Right renal cortex interstitium (tissue), 3 donors: ENCODE measurements at places on chromosomes 1 and 21.

DNA sequence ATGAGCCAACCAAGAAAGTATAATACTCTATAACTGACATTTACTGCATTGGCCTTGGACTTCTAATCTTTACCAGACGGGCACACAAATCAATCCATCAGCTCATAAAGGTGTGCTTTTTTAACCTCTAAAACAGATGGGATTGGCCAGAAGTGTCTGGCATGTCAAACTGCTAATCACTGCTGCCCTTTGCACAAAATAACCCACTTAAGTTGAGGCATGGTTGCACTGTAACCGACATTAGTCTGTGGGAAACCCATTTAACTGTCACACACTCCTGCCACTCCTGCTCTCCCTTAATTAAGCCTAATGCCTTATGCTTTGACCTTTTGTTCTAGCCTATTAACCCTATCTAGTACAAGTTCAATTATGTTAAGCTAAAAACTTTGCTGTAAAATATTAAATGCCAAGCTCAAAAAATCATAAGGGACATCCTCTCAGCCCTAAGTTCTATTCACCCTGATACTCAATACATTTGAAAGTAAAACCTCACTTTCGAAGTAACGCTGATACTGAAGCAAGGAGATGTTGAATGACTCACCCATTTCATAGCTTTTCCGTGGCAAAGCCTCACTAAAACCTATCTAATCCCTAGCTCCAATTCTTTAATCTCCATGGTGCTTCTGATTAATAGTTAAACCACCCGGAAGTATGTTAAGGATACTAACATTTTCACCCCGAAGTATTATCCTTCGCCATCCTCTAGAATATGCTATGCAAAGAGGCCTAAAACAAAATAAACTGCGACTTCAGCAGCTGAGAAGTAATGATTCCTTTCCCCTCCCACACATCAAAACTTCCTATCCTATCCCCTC lies 12.9 kb downstream of the NRIP1 start:
- no peak for DNase-seq

GRCh38 chr21:42108554-42109340 lies 37.6 kb downstream of the UMODL1 start:
- DNase-seq: no peak

DNA sequence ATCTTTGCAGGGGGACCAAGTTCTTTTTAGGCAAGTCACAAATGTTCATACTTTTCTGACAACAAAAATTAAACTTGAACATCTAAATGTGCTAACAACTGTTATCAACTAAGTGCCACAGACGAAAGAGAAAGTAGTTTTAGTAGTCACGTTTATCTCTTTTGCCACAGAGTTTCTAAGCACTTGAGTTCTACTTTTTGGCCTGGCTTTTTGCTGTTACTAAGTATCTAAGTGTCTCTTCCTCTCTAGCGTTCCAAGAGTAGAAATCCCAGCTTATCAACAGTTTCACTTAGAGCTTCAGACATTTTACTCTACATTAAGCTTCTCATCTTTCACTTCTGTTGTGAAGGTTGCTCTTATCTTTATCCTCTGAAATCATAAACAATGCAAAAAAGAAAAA lies 34.2 kb downstream of the GATAD2B start:
- no peak for DNase-seq

DNA sequence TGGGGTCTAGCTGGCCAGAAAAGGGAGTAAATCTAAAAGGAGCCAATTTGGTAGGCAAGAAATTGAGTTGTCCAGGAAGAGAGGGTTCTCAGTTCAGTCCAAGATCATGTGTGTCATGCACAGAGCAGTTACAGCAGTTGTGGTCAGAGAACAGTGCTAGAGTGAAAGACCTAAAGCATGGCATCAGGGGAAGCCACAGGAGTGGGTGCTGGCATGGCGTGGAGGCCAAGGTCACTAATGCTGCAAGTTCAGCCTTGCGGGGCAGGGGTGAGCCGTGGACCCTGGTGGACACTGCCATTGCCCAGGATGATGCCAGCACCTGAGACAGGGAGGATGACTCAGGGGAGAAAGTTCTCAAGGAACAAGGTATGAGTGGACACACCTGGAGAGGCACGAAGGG lies 16.6 kb upstream of the TMEM125 start:
- DNase-seq: no peak

DNA sequence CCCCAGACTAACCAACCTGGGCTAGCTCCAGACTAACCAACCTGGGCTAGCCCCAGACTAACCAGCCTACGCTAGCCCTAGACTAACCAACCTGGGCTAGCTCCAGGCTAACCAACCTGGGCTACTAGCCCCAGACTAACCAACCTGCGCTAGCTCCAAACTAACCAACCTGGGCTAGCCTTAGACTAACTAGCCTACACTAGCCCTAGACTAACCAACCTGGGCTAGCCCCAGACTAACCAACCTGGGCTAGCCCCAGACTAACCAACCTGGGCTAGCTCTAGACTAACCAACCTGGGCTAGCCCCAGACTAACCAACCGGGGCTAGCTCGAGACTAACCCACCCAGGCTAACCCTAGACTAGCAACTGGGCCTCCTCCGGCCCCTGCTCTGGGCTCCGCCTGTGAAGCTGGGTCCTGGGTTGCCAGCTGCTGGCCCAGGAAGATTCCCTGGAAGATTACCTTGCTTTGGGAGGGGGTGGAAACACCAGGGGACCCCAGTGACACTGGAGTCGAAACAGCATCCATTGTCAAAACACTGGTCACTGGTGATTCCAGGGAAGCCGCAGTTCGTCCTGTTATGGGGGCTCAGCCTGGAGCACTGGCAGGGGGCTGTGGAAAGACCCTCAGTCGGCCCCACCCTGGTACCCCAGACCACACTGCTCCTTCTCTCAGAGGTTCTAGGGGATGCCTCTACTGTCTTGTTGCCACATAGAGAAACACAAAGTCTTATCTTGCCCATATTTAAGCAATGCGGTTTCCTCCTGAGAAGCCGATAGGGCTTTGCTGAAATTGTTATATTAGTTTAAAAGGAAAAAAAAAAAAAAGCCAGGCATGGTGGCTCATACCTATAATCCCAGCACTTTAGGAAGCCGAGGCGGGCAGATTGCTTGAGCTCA lies 1.1 kb downstream of the TFF2 start:
- DNase-seq: no peak

- no peak for DNase-seq
These were observed 60.5 kb downstream of the SYT2 start for GRCh38 chr1:202649553-202650392.

GRCh38 chr1:116449578-116449977 lies 76.5 kb downstream of the ATP1A1 start:
- no peak for DNase-seq

DNA sequence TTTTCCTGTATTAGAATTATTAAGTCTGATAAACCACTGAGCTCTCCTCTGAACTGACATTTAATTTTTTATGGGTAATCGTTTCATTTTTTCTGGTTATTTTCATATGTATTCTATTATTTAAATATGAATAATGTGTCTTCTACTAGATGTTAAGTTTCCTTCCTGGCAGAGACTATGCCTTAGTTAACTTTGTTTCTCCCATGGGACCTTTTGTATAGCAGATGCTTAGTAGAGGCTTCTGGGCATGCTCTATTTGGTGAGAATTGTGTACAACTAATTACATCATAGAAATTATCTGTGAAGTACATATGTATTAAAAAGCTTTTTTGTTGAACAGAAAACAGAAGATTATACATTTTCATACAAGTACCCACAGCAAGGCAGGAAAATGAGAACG lies 23.4 kb downstream of the CTBS start:
- no peak for DNase-seq

GRCh38 chr21:37266515-37267221 lies 466 bp downstream of the VPS26C start:
- DNase-seq: no peak

GRCh38 chr21:45847870-45848269 lies 133.7 kb upstream of the COL6A1 start:
- DNase-seq: no peak

GRCh38 chr21:45057886-45058285 lies 16.5 kb upstream of the ADARB1 start:
- DNase-seq: no peak

DNA sequence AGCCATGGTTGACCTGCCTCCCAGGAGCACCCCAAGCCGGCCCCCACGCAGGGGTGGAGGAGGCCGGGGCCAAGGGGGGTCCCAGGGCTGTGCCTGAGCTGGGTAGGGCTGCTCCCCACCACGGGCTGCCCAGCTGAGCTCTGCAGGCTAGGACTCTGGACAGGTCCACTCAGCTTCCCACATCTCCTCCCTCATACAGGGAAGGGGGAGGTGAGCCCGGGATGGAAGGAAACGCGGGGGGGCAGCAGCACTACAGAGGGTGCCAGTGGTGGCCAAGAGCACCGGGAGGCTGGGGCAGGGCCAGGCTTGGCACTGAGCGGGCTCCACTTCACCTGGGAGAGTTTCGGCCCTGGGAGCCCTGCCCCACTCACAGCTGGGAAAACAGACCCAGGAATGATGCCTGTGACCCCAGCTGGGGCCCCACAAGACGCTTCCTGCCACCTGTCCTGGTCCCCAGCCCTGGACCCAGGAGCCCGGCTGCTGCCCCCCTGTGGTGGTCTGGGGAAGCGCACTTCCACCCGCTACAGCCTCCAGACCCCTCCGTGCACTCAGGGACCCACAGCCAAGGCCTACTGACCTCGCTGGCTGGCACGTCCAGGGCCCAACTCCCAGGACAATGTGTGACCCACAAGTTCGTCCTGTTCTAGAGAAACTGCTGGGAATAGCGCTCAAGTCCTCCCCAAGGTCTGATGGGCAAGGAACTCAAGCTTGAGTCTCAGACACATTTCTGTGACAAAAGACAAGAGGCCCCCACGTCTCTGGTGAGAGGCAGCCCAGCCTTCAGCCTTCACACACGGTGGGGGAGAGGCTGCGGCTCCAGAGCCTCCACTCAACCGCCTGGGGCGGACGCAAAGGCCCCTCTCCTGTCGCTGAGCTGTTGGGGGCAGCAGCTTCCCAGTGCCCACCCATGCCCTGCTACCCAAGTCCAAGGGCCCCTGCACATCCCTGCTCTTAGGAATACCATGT lies 3.0 kb downstream of the AURKAIP1 start:
- DNase-seq: no peak

- DNase-seq: no peak
These were observed 17.2 kb upstream of the FABP3 start for GRCh38 chr1:31390071-31390470.

- DNase-seq: no peak
These were observed 5.5 kb downstream of the CROCC start for GRCh38 chr1:16927256-16927655.

DNA sequence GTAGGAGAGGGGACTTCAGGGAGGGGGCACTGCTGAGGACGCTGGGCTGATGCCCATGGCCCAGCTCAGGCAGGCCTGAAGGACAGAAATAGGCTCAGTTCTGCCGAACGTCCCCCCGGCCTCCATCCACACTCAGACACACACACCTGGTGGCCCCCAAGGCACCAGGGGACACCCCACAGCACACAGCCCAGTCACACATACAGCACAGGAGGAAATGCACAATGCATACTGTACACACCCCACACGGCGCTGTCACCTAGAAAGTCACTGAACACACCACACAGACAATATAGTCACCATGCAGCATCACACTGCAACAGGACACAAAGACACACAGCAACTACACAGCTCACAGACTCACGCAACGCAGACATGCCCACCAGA lies 562 bp downstream of the SYTL1 start:
- no peak for DNase-seq

GRCh38 chr1:83006271-83006670 lies 992.7 kb downstream of the TTLL7 start:
- DNase-seq: no peak

DNA sequence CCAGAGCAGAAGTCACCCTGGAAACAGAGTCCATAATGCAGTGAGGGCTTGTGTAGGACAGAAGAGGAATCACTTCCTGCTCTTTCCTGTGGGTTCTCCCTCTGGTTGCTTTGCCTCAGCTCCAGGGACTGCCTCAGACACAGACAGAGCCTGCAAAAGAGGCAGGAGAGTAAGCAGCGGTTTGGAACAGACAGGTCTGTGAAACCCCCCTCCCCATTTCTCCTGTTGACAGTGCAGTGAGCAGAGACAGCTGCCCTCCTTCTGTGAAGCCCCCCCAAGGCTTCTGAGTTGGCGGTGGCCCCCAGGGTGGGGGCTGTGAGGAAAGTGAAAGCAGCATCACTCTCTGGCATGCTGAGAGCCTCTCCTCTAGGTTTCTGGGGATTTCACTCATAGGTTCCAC lies 53.0 kb downstream of the MAB21L3 start:
- DNase-seq: no peak

GRCh38 chr1:26094076-26094669 lies 17.5 kb upstream of the PDIK1L start:
- no peak for DNase-seq

DNA sequence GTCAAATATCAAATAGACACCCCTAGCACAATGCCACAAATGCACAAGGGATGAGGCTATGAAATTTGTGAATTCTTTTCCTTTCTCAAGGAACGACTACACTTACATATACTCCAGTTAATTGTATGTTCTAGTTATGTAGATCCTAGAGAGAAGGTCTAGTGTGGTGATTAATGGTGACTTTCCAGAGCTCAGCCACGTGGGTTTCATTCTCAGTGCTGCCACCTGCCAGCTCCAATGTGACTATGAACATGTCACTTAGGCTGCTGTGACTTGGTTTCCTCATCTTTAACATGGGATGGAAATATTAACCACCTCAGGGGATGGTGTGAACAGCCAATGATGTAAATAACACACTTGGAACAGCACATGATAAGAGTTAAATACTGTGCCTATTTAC lies 138.3 kb downstream of the APP start:
- no peak for DNase-seq

DNA sequence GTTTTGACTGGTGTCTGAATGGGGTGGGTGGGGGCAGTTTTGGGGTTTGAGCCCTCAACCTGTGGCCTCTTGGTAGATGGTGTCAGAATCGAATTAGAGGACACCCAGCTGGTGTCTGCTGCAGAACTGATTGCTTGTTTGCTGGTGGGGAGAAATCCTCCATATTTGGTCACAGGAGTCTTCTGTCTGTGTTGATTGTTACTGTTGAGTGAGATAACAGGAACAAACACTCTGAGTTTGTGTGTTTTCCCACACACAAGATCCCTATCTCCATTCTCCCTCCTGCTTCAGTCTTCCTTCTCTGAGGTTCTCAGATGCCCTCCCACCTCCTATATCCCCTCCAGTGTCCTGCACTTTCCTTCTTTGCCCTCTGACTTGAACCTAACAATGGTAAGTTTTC lies 19.1 kb upstream of the CGN start:
- DNase-seq: no peak

- DNase-seq: no peak
These were observed 78.8 kb upstream of the CD1D start for GRCh38 chr1:158101927-158102326.
